ENCODE measurements at places on chromosomes 5 and 9.

- DNase-seq = no peak
Measured at GRCh38 chr5:83179966-83180365, 102.6 kb downstream of the XRCC4 start.

DNA sequence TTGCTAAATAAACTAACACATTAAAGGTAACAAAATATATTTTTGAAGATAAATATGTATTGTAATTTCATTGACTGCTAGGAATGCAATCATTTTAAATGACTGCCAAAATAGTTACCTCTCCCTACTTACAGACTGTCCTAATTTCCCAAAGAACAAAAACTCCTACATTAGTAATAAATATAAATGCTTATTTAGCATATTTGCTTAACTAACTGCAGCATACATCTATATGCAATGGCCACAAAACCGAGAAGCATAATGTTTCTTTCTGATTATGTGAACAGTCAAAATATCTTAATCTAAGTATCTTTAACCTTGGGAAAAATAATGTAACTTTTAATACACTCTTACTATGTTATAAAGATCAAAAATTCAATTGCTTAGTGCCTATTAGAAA lies 431.7 kb downstream of the HCN1 start:
- DNase-seq = no peak

DNA sequence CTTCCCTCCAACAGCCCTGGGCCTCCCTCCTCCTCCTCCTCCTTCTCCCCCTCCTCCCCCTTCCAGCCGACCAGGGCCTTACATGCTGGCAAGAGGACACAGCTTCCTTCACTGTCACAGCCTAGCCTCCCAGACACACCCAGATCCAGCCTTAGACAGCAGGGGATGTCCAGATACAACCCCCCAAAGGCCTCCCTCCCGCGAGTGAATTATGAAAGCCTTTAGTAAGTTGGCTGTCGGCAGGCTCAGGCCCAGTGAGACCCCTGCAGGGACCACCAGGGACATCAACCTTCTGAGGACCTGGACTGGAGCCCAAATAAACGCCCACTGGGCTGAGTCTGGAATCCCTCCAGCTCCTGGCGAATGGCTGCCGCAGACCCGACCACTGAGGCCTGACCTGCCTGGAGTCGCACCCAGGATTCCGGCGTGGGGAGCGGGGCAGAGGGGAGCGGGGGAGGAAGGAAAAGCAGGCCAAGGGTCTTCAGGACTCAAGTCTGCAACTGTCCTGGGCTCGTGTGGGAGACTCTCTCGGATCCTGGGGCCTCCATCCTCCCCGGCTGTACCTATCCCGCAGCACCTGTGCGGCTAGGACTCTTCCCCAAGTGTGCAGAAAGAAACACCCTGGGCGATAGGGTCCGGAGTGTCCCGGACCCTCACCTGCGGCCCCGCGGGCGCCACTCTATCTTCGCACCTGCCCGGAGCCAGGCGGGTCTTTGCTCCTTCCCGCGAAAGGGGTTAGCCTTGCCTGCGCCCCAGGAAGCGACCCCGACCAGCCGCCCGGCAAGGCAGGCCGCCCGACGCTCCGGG lies 705 bp downstream of the SEPTIN8 start:
- DNase-seq = peak; percentile 86

DNA sequence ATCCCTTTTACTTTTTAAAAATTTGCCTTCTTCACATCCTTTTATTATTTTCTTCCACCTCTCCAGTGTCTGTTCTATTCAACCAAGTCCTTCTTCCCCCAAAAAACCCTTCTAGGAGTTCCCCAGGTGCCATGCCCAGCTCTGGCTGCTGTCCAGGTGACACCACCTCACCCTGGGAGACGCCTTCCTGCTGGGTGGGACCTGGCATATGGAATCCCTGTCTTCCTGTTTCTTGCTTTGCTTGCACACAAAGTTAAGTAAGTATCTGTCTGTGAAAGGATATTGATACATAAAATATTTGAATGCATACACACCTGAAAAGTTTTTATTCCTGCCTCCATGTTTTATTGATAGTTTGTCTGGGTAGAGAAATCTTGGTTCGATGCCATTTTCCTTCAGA lies 23.1 kb upstream of the MED10 start:
- DNase-seq = no peak

DNA sequence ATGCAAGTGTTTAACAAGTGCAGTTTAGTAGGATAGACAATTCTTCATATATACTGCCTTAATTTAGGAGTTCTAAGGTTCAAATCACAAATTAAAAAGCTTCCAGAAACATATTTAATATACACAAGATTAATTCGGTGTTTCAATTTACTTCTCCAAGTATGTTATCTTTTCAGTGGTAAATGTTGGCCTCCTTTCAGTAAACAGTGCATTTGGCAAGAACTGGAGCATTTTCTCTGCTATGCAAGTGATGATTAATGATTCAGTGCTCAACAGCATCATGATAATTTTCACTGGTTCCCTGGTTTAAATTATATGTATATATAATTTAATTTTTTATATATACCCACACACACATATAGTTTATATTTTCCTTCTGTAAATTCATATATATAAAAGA lies 541.7 kb downstream of the EFNA5 start:
- DNase-seq = no peak

DNA sequence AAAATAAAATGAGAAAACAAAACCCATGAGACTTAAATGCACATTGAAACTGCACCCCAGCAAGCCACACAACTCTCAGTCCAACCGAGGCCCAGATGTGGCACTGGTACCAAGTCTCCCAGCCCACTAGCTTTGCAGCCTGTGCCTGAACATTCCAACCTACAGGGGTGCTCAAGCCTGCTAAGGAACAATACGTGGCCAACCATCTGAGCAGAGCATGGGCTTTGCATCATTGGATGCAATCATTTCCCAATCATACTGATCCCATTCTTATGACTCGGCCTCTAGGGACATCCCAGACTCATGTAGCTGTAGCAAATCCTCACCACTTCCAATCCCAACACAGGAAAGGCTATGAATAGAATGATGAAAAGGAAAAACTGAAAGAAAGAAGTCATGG lies 297.2 kb downstream of the SPOCK1 start:
- no peak for DNase-seq

DNA sequence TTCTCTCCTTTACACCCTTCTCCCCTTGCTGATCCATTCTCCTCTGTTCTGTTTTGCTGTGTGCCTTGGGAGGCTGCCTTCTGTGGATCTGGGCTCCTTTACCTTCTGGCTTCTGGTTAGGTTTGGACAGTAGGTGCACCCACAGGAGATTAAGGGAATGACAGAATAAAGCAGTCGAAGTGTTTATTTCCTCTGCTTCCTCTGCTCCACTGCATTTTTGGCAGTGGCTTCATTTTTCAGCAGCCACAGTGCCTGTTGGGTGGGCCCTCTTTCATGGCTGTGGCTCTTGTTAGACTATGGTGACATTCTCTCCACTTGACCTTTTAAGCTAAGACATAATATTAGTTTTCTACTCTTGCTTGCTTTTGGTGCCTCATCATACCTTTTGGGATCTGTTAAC lies 144.1 kb downstream of the CCDC171 start:
- no peak for DNase-seq

- no peak for DNase-seq
Measured at GRCh38 chr9:125462861-125463291, 201.2 kb downstream of the GAPVD1 start.

- DNase-seq = no peak
Measured at GRCh38 chr5:150638488-150639376, 1.7 kb upstream of the SYNPO start.

DNA sequence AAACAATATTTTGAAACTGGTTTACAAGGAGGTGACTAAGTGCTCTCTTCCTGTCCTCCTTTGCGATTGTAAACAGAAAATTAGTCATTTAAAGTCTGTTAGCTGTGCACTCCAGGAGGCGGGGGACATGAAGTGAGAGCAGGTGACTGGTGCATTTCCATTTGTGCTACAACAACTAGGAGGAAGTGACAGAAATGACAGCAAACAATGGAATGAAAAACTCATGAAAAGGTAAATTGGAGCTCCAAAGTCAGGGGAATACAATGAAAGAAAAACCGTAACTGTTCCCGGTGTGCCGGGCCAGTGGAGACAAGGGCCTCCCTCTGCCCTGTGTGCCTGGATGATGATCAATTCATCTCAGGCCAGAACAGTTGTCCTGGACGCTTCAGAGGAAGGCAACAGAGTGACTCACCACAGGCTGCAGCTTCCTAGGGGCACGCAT lies 439.9 kb downstream of the GADD45G start:
- DNase-seq = no peak

GRCh38 chr5:17766031-17766430 lies 131.8 kb downstream of the TAF11L14 start:
- no peak for DNase-seq

- DNase-seq = no peak
Measured at GRCh38 chr5:179113143-179113530, 53.0 kb downstream of the ZNF354C start.

DNA sequence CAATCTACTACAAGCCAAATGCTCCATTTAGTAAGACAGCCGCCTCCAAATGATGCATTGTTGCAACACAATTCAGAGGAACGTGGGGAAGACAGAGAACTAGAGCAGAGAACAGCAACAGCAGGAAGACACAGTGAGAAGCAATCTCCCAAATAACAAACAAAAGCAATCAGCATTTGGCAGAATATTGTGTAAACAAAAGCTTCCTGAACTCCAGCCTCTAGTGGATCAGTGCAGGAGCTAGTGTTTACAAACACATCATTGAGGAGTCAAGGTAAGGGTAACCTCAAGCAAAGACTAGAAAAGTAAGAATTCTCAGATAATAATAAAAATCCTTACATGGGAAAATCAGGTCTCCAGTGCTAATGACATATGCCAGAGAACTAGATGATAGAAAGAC lies 20.6 kb downstream of the FST start:
- no peak for DNase-seq

DNA sequence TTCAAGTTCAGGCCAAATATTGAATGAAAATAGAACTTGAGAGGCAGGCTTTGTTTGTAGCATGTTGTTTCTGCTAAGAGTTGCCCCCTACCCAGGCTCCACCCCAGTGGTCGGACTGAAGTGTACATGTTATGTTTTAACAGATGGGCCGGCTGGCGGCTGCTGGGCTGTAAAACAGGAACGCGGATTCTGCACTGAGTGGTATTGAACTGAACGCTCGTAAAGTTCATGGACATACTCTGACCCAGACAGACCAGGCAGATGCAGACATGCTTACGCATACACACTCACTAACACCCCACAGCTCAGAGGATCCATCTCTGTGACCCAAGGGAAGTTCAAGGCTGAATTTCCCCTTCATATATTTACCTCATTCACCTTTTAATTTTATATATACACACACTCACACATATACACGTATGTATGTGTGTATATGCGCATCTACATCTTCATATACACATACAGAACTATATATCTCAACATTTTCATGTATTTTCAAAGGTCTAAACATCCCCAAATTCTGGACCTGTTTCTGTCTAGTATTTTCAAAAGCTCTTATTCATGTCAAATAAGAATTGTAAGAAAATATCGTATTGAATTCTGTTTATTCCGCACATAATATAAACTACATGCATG lies 1.4 kb downstream of the MARCHF3 start:
- no peak for DNase-seq

DNA sequence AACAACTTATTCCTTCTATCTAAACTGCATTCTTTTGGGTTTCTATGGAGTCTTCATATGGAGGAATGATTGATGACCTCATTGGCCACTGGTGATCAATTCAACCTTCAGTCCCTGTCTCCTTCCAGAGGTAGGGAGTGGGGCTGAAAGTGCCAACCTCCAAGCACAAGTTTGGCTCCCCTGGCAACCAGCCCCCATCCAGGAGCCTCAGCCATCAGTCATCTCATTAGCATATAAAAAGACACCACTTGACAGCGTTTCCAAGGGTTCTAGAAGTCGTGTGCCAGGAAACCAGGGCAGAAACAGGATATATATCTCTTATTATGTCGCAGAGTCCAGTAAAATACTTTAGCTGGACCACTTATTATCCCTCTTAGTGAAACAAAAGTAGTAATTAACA lies 9.8 kb downstream of the SLC31A2 start:
- no peak for DNase-seq
